NCI-H1105 (cell line): ENCODE measurements at places on chromosomes 1 and 21.
A peak's percentile ranks its signal among the peaks of the same experiment; 100 is the strongest.

DNA sequence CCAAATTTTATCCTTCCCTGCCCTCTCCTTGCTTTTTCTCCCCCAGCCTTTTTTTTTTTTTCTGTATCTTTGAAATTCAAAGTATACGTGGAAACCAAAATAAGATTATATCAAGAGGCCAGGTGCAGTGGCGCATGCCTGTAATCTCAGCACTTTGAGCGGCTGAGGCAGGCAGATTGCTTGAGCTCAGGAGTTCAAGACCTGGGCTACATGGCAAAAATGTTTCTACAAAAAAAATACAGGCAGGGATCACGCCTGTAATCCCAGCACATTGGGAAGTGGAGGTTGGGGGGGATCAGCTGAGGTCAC, 6.6 kb upstream of the PRCC start:
- DNase-seq = no peak

- DNase-seq = no peak
These were observed 24.6 kb downstream of the KCNC4 start for GRCh38 chr1:110234691-110235090.

GRCh38 chr1:204411451-204412204, at the start of gene PPP1R15B:
Gene PPP1R15B (minus strand): TSS chr1:204411817. CDS start chr1:204411411, 406 bp downstream.
- peak; percentile 99 for DNase-seq

GRCh38 chr1:170483051-170483450, 48.9 kb upstream of the GORAB start:
- DNase-seq = no peak

DNA sequence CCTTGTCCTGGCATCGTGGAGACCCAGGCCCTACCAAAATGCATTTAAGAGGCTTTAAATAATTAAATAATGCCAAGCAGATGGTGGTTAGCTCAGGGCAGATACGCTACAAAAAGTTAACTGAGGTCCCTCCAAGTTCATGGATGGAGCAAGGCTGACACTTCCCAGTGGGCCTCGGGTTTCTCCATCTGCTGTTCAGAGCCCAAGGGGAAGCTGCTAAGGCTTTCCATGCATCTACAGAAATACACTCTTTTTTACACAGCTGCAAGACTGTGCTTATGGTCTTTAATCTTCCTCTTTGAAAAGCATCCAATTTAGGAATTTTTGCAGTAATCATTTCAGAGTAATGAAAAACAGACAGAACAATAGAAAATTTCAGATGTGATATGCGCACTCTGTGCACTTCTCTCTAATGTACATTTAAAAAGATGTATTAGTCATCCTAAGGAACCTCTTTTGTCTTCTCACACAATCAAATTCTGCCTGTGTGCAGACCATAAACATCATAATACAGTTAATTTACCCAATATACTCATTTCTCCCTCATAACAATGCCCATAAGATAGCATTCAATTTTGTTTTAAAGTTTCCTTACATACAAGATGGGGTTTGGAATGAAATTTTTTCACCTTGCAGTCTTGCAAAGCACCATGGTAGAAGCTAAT, 173.2 kb upstream of the ATP1B1 start:
- DNase-seq = no peak

DNA sequence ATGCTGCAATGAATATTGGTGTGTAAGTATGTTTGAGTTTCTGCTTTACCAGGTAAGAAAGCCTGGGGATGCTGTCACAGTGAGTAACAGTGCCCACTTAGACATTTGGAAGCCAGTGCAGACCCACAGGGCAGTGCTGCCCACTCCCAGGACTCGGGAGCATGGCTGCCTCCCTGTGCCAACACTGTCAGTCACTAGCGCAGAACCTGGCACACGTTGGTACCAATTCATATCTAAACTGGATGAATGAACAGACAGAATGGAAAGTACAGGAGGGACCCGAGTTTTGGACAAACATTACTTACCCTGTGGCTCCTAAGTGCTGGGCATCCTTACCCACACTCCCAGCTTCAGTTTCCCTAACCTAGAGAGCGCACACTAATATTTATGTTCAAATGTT, 1.6 kb upstream of the EVA1C start:
- DNase-seq = no peak

- DNase-seq = no peak
These were observed 58.7 kb upstream of the ACTRT2 start for GRCh38 chr1:2962541-2962940.

- no peak for DNase-seq
These were observed 104.8 kb downstream of the RGS2 start for GRCh38 chr1:192913683-192914082.

GRCh38 chr1:10494418-10494753, 19.6 kb downstream of the PEX14 start:
- DNase-seq = no peak

DNA sequence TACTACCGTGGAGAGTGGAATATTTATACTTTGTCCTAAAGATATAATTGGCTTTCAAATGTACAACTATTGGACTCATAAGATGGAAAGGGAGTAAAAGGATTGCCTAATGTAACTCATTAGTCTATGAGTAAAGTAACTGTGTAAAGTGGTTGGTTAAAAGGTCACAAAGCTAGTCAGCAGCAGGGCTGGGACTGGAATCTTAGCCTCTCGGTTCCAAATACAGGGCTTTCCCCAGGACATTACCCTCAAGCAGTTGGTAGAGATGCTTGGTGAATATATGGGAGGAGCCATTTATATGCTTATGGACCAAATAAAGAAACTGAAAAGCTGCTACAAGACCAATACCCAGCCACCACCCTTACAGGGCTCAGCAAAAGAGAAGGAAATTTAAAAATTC, 283.7 kb downstream of the HLX start:
- DNase-seq = no peak
